ENCODE measurements at places on chromosomes 12 and 14.

DNA sequence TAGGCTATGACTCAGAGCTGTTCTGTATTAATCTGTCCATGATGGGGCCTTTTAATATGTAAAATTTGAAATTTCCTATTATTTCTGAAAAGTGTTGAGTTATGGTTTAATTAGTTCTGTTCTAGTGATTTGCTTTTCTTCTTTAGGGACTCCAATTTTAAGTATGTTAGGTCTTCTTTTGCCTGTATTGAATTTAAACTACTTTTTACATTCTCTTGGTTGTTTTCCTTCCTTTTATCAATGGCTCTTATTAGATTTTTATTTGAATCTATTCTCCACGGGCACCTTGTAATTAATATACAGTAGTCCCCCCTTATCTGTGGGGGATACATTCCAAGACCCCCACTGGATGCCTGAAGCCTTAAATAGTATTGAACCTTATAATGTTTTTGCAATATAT, 46.4 kb downstream of the DDHD1 start:
- no peak for DNase-seq

DNA sequence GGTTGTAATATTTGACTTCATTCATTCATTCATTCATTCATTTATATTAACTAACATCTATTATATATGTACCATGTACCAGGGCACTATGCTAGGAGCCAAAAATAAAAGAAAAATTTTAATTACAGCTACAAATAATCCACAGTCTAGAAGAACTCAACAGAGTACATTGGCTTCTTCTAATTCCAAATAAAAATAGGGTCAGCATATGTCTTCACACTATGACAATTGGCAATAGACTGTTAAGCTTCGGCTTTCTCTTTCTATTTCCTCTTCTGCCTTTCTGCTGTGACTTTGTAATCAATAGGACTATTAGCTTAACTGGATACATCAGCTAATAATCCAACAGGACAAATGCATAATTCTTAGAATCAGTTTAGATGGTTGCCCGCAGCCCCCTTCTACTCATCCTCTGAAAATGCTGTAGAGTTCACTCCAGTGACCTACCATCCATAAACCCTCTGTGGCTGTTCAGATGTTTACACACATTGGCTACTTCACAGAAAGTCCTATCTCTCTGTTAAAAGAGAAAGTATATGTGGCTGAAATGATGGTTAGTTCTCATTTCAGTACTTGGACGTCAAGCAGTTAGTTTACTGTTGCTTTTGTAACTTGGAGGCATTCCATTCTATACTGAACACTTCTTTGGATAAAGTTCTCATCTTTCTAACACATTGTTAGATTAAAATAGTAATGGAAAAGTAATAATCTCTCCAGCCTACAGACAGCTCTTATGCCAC, 445.5 kb upstream of the GARIN6 start:
- DNase-seq: no peak

GRCh38 chr14:87864356-87865270, 128.4 kb downstream of the GALC start:
- DNase-seq: no peak

DNA sequence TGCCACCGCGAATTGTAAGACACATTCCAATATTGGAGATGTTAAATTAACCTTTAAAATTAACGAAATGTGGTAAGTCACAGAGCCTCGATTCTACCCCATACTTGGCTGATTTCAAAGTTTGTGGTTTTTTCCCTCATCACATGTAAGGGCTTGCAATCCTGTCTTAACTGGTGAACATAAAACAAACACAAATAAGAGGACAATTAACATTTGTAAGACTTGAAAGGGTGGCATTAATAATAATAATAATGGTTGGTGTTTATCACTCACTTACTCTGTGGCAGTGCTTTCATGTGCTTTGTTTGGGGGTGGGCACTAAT, 26.6 kb downstream of the PPFIBP1 start:
- DNase-seq: no peak

- no peak for DNase-seq
Observed at GRCh38 chr12:29796823-29797263, 13.1 kb upstream of the TMTC1 start.

DNA sequence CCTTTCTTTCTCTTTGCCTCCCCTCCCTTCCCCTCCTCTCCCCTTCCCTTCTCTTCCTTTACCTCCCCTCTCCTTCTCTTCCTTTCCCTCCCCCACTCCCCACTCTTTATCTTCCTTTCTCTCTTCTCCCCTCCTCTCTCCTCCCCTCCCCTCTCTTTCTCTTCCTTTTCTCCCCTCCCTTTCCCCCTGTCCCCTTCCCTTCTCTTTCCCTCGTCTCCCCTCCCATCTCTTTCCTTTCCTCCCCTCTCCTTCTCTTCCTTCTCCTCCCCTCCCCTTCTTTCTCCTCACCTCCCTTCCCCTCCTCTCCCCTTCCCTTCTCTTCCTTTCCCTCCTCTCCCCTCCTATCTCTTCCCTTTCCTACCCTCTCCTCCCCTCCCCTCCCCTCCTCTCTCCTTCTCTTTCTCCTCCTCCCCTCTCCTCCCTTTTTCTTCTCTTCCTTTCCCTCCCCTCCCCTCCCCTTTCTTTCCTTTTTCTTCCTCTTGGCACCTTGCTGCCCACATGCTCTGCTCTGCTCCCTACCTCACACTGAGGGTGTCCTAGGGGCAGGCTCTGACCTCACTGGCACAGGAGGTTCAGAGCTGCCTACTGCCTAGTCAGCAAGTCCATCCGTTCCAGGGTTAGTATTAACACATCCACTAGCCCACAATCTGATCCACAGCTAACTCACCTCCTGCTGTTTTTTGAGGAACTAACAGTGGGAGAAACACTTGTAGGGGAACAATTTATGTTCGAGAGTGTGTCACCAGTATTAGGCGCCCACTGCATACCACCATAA, 101.0 kb downstream of the NUAK1 start:
- DNase-seq: no peak

DNA sequence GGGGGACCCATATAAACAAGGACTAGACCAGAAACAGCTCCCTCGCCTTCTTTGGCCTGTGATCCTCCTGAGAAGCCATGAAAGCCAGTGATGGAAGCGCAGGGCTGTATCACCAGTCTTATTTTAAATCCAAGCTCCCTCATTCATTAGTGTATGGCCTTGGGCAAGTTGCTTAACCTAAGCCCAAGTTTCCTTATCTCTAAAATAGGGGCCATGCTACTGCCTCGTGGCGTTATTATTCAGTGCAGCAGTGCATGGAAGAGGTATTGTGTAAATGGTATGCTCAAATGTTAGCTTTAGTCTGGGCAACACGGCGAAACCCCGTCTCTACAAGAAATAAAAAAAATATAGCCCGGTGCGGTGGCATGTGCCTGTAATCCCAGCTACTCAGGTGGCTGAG, 9.9 kb downstream of the ESPL1 start:
- DNase-seq: no peak

GRCh38 chr12:113445544-113446171, 23.5 kb downstream of the SDSL start:
- no peak for DNase-seq

GRCh38 chr12:14771651-14772137, 31.6 kb downstream of the WBP11 start:
- no peak for DNase-seq

GRCh38 chr14:101114726-101115515, 211.4 kb upstream of the RTL1 start:
- DNase-seq: no peak

DNA sequence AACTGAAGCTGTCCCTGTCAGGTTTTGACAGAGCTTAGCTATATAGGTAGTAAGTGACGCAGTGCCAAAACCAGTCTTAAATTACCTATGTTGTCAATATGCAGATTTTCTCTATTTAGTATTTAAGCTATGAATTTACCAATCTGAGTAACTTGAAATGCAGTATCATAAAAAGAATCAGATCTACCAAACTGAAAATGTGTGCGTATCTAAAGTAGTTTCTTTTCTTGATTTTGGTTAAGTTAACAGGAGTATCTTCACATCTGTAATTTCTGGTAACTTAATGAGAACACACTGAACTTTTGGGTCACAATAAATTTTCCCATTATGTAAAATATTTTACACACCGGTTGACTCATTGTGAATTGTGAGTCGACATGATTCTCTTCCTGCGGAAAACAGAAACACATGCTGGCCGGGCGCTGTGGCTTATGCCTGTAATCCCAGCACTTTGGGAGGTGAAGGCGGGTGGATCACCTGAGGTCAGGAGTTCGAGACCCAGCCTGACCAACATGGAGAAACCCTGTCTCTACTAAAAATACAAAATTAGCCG, 45.1 kb downstream of the TRAF3 start:
- no peak for DNase-seq

DNA sequence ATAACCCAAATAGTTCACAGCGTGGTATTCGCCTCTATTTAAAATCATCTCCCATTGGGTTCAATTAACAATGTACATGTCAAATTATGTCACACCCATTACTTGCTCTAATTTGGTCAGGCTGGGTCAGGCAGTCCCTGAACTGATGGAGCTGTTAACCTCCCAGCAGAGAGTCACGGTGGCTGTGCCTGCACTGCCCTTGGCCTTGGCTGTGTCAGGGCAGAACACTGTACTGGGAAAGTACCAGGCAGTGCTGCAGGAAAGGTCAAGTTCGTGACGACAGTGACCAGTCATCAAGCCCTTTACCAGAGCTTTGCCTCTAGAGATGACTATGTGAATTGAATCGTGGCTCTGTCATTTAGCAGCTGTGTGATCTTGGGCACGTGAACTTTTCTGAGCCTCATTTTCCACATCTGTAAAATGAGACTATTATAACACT, 100.0 kb downstream of the ARF6 start:
- no peak for DNase-seq

DNA sequence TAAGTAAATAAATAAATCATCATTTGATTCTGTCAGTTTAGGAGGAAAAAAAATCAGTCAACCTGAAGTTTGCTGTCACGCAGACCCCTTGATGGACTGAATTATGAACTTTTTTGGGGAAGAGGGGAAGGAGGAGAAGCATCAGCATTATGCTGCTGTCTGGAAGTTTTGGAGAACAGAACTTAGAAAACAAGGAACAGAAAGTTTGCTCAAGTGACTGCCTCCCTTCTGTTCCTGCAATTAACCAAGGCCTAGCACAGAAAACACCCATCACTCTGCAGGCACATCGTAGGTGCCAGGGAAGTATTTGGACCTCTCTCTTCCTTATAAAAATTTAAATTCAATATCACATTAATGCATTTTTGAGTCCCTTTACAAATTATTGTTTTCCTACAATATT, 283.8 kb downstream of the VRK1 start:
- DNase-seq: no peak

- DNase-seq: no peak
Observed at GRCh38 chr12:64618953-64619590, 8.8 kb downstream of the RASSF3 start.

DNA sequence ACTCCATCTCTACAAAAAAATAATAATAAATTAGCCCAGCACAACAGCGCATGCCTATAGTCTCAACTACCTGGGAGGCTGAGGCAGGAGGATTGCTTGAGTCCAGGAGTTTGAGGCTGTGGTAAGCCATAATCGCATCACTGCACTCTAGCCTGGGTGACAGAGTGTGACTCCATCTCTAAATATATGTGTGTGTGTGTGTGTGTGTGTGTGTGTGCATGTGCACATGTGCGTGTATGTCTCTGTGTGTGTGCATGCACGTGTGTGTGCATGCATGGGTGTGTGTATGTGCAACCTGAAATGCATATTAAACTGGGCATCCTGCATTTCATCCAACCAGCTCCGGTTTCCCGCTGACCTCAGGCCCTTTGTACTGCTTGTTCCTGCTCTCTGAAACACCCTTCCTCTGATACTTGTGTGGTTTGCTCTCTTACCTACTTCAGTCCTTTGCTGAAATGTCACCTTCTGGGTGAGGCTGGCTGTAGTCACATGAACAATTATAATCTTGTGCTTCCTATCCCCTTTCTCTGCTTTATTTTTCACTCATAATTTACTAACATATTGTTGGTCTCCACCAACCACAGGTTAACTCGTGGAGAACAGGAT, 46.9 kb downstream of the PHLDA1 start:
- no peak for DNase-seq
